ENCODE measurements at places on chromosomes 1 and 21. TPM values are rescaled to one million over a fixed set of nuclear protein-coding genes. Genes with fewer than 3 reads are reported as not detected.

The RAB42 gene
- 5.5 TPM for total RNA-seq

The MMP23B gene
- total RNA-seq: 40.3 TPM

The OR2L2 gene
- total RNA-seq: 0.14 TPM

The HENMT1 gene
- 5.6 TPM for total RNA-seq

The S100A12 gene
- 22.8 TPM for total RNA-seq

The CCDC185 gene
- total RNA-seq: not detected

The CD1B gene
- 0.61 TPM for total RNA-seq

DNA sequence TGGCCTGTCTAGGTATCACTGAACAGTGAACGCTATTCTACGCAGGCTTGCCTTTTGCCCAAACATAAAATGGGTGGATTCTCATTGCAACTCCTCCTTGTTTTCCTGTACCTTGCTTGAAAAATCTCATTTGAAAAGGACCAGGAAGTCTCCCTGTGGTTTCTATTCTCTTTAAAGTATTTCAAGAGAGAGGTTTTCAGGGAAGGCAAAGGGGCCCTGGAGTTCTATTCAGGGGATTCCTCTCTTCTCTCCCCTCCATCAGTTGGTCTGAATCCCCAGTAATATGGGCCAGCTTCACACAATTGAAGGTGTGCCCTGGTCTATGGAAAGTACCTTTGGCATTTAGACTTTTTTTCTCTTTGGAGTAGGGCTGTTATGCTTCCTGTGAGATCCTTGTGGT, 311.3 kb downstream of the RGS7 start:
- no peak for DNase-seq

DNA sequence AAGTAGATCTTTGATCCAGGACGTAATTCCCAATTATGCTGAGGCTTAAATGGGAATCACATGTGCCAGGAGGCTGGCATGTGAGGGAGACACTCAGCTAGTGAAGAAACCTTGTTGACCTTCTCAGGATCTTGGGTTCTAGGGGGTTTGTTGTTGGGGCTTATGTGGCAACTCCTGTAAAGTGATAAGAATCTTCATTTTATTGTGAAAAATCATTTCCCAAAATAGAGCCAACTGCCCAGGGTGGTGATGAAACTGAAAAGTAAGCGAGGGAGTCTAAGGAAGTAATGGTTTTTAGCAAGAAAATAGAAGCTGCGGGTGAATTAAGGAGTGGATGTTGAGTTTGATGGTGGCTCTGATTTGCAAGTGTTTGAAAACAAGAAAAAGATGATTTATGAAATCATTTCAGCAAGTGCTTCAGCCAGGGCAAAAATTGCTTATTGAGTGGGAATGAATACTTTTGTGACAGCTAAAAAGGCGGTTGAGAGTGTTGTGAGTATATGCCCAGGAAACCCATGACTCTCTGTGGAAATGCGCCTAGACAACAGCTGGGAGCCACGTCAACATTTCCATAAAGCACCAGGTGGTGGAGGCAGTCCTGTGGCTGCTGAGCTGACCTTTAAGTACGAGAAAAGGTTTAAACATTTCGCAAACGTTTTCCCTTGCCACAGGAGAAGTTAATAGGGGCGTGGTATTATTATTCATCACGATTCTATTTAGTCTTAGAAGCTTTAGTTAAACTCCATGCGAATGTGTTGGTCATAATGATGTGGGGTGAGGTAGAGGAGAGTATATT, 102.7 kb downstream of the HMGB4 start:
- no peak for DNase-seq

DNA sequence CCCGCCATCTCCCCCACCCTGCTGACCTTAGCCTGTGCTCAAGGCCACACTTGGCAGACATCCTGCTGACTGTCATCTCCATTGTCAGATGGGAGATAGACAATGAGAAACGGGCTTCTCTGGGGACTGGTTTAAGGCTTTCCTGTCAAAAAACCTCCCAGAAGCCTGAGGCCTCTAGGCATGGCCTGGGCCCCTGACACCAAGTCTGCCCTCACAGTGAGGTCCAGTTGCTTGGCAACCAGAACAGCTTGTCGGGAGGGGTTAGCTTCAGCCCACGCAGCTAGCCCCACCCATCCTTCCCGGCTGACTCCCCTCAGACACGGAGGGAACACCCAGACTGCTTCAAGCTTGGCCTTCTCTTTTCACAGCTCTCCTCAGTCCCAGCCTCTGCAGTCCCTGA, 11.0 kb downstream of the PLEKHA6 start:
- DNase-seq: no peak

- DNase-seq: no peak
Observed at GRCh38 chr1:160346958-160347357, 3.8 kb downstream of the NCSTN start.

- DNase-seq: no peak
Observed at GRCh38 chr1:108717774-108718316, 5.1 kb downstream of the FNDC7 start.

GRCh38 chr1:39406533-39407450, 84.6 kb upstream of the BMP8A start:
- no peak for DNase-seq

DNA sequence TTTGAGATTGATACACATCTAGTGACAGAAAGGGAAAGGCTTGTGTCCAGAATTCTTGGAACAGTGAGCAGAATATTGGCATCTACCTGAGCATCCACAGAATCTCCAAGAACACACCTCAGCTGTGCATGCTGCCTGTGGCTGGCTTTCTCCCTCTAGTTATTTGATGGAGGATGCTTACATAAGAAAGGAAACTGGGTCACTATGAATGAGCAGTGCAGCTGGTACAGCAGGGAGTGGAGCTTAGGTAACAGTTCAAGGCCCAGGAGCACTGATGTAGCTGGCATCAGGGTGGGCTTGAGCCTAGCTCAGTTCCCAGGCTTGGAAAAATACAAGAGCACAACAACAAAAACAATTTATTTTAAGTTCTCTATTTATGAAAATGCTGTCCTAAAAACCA, 26.3 kb downstream of the RGS8 start:
- no peak for DNase-seq

DNA sequence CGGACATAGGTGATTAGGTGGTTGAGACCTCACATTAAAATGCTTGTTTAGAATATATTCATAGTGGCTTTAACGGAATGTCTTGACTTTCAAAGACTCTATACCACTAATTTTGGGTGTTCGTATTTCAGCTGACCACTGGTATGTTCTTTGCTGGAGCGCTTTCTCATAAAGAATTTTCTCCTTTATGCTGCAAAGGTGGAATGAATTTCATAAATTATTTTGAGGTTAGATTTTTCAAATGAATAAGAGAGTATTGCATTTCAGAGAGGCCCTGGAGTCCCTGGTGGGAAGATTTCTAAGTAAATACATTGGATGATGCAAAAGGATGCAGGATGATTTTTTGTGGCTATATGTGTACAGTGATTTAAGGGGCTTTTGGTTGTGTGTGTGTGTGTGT, 55.8 kb downstream of the HUNK start:
- DNase-seq: no peak

- no peak for DNase-seq
Observed at GRCh38 chr1:209557221-209557620, 26.3 kb upstream of the CAMK1G start.

GRCh38 chr1:41806472-41807155, 112.1 kb downstream of the HIVEP3 start:
- no peak for DNase-seq

DNA sequence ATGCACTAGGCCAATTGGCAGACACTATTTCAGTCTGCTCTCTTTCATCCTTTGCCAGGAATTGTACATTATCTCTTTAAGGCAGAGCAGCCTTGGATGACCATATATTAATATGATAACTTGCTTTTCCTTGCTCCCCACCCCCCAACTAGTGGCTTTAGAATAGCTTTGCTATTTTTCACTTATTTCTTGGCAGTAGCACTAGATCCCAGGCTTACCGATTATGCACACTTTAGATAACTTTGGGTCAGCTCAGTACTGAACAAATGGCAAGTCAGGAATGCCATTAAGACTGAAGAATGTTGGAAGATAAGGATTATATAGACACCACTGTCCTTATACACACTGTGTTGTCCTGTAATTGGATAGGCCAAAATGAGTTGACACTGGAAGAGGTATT, 146.4 kb downstream of the FGGY start:
- DNase-seq: no peak

- DNase-seq: no peak
Observed at GRCh38 chr1:145997718-145998023, 1.3 kb upstream of the TXNIP start.

GRCh38 chr1:93601686-93602085, 80.0 kb downstream of the BCAR3 start:
- no peak for DNase-seq

All from upper lobe of right lung (tissue), 1 donor.